ENCODE measurements at places on chromosomes 3 and 15. TPM values are rescaled to one million over a fixed set of nuclear protein-coding genes. Genes with fewer than 3 reads are reported as not detected.

DNA sequence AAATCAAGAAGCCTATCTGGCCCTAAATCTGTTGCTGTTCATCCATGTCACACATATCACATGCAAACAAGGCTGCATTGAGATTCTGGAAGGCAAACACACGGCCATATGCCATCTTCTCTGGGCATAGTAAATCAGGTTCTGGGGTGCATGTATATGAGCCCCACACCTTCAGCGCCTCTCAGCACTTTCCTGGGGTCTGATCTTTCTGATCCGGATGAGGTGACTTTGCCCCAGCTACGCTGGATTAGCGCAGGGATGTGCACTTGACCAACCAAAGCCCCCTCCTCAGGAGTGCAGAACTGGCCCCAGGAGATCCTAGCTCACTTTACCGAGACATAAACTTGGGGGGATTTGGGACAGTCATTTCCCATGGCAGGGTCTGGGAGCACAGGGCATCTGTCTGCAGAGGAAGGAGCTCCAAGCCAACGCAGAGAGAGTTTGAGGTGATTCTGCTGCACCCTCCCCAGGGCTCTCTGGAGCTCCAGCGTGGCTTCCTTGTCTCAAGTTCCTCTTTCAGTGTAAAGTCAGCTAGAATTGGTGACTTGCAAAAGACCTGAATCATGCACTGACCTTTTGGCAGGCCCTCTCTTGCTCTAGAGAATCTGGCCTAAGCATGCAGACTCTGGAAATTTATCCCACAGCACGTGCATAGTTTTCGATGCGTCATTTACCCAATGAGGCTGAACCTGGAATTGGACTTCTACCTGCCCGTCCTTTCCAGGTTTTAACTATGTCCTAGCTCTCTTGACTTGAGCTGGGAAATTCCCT is 63.5 kb upstream of the KLF13 start:
- no peak for DNase-seq

DNA sequence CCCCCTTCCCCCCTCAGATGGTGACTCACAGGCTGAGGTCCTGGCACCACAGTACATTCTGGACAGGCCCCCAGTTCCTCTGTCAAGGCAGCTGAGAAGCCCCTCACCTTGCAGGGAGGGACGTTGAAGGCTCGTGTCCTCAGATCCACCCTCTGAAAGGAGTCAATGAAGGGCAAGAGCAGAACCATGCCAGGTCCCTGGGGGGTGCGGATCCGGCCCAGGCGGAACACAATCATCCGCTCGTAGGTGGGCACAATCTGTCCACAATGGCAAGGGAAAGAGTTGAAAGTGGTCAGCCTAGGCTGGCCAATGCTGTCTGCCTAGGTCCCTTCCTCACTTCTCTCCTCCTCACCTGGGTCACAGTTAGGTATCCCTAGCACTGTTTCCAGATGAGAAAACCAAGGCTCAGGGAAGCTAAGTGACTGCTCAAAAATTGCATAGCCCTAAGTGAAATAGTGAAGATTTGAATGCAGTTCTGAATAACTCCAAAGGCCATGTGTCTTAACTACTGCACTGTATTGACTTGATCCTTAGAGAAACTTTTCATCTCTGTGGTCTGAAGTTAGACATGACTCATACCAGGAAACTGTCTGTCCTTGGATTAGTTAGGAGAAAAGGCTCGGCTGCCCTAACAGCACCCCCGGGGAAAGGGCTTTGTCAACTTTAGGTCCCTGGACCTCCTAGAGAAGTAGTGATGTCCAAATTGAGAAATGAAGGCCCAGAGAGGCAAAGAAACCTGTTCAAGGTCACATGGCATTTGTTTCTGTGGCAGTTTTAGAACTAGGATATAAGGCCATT is 2.9 kb downstream of the STOML1 start:
- DNase-seq = no peak

DNA sequence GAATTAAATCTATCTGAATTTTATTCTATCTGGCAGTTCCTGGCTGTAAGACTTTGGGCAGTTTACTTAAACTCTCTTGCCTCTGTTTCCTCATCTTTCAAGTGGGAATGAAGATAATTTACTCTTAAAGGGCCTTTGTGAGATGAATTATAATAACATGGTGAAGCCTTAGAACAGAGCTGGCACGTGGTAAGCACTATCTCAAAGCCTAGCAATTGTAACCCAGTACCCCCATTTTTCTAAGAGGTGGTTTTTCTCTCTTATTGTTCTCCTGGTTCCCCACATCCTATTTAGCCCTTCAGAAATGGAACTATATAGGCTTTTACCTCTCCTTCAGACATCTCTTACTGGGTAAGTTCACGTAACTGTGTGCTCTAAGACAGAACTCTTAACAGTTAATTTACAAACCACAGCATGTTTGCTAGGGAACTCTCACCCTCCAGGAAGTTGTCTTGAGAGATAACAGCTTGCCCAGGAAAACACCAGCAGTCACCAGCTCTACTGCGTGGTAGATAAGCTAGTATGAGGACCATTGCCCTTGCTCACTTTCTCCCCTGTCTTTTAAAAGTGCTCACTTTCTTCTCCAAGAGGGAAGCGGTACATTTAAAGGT is 12.3 kb upstream of the CRBN start:
- peak; percentile 49 for DNase-seq

GRCh38 chr3:9780910-9781309 is 11.2 kb upstream of the CAMK1 start:
- no peak for DNase-seq

GRCh38 chr15:43125100-43125661 is 8.2 kb upstream of the TMEM62 start:
- DNase-seq = no peak

DNA sequence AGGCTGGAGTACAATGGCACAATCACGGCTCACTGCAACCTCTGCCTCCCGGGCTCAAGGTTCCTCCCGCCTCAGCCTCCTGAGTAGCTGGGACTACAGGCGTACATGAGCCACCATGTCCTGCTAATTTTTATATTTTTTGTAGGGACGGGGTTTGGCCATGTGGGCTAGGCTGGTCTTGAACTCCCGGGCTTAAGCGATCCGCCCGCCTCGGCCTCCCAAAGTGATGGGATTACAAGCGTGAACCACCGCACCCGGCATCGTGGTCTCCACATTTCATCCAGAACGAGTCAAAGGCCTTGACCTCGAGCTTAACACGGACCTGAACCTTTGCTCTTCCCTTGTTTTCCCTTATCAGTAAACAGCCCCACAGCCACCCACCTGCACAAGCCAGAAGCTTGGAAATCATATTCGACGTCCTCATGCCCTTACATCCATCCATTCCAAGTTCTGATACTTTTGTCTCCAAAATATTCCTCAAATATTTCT is 1.4 kb upstream of the PTPN23 start:
- no peak for DNase-seq

DNA sequence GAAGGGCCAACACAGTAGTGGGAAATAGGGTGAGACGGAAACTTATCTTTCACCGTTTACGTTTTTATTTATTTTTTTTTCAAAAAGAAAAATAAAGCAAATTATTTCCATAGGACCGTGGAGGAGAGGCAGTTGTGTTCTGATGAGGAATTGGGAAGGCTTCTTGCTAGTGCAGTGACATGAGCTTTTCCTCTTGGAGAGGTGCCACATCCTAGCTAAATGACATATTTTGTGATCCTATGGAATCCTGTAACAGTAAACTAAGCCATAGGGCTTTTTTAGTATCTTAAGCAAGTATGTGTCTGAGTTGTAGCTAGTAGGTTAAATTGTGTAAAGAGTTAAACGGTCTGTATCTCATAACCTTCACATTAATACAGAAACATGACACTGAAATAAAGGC is 609.9 kb downstream of the RBMS3 start:
- DNase-seq = no peak

DNA sequence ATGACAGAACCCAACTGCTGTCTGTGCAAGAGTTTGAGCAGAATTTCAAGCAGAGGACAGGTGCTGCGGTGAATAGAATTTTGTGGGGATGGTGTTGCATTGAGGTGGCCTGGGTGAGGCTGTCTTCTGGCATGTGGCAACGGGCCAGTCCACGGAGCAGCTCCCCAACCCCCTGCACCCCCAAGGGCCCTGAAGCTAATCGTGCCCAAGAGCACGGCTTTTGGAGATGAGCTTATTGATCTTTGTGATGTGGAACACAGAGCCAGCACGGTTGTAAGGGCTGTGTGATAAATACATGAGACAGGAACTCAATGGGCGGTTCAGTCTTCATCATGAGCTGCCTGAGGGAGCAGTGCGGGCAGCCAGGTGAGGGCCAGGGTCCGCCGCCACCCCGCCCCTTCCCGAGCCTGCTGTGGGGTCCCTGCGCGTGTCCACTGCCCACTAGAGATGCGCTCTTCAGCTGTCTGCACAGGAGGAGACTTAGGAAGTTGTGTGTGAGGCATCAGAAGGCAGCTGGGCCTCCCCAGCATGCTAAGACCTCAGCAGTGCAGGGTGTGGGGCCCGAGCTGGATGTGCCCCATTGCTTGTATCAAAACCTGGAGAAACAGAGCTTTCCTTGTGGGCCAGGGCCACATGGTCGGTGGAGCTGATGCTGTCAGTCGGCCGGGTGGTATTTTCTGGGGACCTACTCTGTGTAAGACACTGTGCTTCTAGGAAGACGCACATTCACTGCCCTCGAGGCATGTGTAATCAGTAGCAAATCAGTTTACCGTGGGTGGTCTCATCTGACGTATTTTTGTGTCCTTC is 90.5 kb downstream of the CHRNA7 start:
- no peak for DNase-seq

- no peak for DNase-seq
Measured at GRCh38 chr3:113265231-113265630, 53.9 kb downstream of the BOC start.

DNA sequence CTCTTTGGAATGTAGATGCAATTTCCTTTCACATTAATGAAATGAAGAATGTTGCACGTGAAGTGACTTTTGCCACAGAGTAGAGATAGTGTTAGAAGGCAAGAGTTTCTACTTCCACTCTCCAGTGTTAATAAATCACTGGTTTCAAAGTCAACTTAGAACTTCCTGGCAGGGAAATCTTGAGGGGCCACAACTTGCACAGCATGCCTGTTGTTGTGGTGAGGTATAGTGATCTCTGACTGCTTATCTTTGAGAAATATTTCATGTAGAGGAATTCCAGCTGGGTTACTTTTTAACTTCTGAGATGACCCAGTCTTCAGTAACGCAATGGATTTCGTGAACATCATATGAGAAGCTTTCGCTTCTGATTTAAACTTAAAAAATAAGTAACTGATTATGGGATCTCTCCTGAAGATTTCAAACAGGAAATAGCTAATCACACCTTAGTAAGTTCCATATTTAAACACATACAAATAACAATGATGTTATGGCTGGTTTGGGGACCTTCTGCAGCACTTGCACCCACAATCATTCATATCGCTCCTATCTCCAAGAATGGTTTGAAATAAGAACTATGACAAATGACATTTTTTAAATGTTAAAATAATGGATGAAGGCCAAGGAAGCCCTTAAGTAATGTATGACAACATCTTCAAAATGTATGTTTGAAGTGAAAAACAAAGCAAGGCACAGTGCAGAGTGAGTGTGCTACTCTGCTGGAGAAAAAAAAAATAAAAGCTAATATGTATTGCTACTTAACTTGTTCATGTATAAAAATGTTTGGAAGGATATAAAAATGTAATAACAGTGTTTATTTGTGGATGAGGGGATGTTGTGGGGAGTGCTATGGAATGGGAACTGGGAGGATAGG is 726.5 kb upstream of the NECTIN3 start:
- DNase-seq = no peak

DNA sequence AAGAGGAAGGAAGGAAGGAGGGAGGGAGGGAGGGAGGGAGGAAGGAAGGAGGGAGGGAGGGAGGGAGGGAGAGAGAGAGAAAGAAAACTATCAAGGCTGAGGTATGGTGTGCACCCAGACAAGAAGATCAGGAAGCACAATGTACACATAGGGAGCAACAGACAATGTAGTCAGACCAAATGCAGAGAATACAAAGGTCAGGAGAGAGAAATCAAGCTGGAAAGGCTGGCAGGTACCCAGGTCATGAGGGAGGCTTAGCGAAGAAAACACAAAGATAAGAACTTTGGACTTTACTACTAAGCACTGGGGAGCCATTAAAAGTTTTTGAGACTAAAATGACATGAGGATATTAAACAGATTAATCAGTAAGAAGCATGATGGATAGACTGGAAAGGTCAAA is 176.0 kb upstream of the TMCO5A start:
- no peak for DNase-seq

KLF15 gene
- not detected for total RNA-seq

TRIM59 gene
- total RNA-seq = 18.1 TPM

SI gene
- not detected for total RNA-seq

CCR4 gene
- total RNA-seq = 2.4 TPM

TEX55 gene
- not detected for total RNA-seq

HESX1 gene
- total RNA-seq = not detected

SERINC4 gene
- total RNA-seq = 0.30 TPM

SERF2 gene
- 520 TPM for total RNA-seq
